ENCODE measurements at places on chromosomes 11 and 22.

GRCh38 chr11:122732342-122733315, 77.1 kb downstream of the UBASH3B start:
- no peak for DNase-seq

- no peak for DNase-seq
Measured at GRCh38 chr11:2778630-2779498, 79.1 kb upstream of the KCNQ1OT1 start.

DNA sequence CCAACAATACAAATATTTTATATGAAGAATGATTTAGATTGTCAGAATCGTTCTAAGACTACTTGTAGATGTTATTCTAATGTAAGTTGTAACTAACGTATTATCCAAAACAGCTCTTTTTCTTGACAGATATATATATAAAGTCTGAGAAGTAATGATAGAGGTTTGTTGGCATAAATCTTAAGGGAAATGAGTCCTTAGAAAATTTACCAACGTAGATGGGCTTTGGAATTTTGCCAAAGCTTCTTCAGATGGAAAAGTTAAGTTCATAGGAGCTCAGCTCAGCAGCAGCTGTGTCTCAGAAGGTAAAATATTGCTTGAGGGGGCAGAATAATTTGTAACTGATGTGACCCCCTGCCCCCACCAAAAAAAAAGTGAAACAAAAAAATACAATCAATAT, 66.7 kb downstream of the BID start:
- no peak for DNase-seq

- no peak for DNase-seq
Measured at GRCh38 chr11:15544353-15544752, 429.6 kb downstream of the INSC start.

DNA sequence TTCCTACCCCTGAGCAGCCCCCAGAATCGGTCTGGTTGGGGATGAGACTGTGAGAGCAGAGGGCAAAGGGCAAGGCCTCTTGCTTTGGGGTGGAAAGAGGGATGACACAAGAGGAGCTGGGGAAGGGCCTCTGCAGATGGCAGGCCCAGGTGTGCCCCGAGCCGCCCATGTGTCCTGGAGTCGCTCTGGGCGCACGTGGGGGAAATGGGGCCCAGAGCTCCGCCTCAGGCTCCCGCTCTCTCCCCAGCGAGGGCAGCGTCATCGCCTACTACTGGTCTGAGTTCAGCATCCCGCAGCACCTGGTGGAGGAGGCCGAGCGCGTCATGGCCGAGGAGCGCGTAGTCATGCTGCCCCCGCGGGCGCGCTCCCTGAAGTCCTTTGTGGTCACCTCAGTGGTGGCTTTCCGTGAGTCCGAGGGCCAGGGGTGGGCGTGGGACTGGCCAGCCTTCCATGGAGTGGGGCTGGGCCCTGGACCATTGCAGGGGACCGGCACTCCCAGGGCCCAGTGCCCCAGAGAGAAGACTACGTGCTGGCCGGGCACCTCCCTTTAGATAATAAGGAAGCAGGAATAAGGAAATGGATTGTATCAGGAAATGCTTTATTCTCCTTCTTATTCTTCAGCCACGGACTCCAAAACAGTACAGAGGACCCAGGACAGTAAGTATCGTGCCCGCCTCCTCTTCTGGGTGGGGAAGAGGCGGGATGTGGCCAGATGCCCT, 30.1 kb downstream of the ST14 start:
- DNase-seq = no peak

DNA sequence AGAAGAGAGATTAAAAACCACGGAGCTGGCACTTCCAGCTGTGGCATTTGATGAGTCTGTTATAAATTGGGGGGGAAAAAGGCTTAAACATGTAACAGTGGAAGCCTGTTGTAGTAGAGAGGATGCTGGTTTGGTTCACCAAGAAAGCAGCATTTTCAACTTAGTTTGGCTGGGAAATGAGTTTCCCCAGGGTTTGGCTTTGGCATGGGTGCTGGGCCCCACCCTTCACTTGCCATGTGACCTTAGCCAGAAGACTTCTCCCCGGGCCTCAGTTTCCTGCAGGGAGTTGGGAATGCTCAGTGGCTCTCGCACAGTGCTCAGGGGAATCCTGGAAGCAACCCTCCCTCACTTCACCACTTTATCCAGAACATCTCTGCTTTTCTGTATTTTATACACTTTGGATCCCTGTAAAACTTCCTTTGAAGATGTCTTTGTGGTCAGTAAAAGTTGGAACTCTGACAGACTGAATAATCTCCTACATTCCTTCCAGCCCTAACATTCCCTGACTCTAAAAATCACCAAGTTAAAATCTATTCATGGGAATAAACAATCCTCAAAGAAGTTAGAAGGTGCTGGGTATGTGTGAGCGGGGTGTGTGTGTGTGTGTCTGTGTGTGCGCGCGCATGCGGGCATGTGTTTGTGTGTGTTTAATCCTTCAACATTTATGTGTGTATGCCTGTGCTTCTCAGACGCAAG, 166.0 kb downstream of the TENM4 start:
- DNase-seq = no peak

- DNase-seq = no peak
Measured at GRCh38 chr22:29306175-29306834, at the start of gene GAS2L1. Gene GAS2L1 (plus strand): TSS chr22:29306650. CDS start chr22:29308106, 1,456 bp downstream.

DNA sequence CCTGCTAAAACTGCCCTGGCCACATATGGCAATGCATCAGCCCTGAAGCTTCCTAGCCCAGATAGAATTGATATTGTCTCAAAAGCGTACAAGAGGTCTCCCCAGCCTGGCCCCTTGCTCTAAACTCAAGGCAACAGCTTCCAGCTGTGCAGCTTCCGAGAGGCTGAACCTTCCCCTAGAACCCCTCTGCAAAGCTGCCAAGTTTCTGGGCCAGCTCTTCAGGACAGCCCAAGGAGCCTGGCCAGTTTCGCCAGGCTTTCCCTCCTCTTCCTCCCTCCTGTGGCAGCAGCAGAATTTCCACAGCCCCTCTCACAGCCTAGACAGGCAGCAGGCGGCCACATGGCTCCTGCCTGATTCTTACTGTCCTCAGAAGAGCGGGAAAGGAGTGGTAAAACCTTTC, 34.5 kb downstream of the NUMA1 start:
- no peak for DNase-seq

DNA sequence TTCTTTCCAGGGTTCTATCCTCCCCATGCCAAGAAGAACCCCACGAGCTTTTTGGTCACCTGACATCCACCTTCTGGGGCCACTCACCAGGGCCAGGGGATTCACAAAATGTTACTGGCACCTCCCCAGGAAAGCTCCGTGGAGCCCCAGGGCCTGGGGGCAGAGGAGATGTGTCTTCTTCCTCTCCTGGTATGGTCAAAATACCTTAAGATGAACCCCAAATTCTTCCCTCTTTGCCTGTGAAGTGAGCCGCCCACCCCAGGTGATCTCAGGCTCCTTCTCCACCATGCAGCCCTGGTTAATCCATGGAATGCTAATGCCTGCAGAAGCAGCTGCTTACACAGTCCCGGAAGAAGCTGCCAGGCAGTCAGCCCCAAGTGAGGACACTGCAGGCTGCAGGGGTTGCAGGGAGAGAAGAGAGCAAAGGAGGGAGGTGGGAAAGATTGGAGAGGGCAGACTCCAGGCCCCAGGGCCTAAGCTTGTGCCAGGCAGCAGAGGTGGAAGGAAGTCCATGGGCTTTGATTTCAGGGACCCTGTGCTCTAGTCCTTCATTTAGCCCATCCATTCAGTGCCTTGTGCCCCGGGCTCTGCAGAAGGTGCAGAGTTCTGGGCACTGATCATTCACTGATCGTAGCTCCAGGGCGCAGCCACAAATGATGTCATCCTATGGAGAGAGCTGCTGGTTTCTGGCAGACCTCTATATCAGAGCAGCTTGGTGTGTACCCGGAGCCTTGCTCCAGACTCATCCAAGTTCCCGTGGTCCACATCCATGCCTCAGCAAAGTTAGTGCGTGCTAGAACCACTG, 127.9 kb upstream of the NECTIN1 start:
- DNase-seq = no peak

GRCh38 chr11:44033856-44034255, 13.9 kb upstream of the ACCSL start:
- no peak for DNase-seq

DNA sequence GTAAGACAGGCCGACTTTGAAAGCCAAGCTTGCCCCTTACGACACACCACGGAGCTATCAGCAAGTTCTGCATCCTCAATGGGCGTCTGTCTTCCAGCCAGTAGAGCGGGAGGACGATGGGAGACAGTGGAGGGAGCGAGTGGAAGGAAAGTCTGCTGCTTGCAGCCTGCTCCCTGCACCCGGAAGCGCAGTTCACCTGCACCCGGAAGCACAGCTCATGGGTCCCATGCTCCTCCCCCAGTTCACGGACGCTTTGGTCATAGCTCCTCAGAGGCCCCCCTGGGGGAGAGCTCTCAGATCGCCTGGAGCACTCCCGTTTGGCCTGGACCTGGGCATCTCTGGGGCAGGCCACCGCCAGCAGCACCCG, 51.3 kb downstream of the FBLN1 start:
- DNase-seq = no peak

GRCh38 chr11:120318906-120319305, 6.2 kb upstream of the TLCD5 start:
- DNase-seq = no peak

GRCh38 chr11:73759610-73760134, 1.2 kb downstream of the RAB6A start:
- no peak for DNase-seq

DNA sequence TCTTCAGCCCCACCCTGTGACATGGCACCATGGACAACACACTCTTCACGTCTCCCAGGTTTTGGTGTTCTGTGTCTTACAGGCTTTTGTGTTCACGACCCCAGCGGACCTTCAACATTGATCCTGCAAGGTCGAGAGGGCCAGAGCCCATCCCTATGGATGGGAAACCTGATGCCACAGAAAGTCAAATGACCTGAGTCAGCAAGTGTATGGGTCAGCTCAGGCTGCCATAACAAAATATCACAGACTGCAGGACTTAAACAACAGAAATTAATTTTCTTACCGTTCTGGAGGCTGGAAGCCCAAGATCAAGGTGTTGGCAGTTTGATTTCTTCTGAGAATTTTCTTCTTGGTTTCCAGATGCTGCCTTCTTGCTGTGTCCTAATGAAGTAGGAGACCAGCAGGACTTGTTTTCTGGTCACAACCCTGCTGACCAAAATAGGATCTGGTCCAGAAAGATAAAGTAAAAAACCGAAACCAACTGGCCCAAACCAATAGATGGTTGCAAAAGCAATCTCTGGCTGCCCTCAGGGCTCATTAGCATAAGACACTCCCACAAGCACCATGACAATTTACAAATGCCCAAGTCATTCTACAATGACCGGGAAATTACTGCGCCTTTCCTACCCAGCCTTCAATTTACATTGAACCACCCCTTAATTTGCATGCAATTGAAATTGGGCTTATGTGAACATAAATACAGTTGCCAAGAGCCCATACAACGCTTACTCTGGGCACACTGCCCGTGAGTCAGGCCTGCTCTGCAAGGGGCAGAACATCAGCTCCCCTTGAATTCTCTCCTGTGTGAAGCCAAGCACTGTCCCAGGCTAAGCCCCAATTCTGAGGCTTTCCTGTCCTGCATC, 113.9 kb downstream of the RPS6KA4 start:
- DNase-seq = no peak

DNA sequence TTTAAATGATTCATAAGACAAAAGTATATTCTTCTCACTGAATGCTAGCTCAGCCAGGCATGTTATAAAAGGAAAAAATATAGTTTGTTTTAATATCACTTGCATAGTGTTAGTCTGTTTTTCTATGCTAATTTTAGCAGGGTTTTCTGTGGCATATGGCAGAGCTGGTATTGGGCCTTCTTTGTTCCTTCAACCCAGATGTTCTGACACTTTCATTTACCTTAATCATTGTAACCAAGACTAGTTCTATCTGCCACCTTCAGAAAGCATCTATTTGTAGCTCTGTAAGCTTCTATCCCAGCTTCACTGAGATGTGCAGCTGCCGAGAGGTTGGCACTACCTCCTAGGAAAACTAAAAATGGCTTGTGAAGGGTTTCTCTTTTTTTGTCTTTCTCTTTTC, 338.7 kb downstream of the GUCY1A2 start:
- no peak for DNase-seq

GRCh38 chr11:12801976-12802375, 127.8 kb downstream of the TEAD1 start:
- no peak for DNase-seq

DNA sequence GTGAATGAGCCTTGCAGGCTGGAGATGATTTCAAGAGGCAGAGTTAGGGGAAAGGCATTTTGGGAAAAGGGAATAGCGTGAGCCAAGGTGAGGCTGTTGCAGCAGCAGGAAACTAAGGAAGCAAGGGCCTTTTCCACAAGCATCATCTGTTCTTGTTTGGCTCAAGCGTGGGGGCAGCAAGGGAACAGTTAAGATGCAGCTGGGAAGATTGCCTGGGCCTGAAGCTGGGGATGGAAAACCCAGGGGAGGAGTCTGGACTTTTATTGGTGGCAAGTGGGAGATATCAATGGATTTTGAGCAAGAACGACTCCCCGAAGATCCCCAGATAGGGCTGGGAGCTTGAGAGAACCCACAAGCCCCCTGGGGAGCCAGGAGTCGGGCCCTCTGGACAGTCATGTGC, 27.3 kb upstream of the PICK1 start:
- no peak for DNase-seq

DNA sequence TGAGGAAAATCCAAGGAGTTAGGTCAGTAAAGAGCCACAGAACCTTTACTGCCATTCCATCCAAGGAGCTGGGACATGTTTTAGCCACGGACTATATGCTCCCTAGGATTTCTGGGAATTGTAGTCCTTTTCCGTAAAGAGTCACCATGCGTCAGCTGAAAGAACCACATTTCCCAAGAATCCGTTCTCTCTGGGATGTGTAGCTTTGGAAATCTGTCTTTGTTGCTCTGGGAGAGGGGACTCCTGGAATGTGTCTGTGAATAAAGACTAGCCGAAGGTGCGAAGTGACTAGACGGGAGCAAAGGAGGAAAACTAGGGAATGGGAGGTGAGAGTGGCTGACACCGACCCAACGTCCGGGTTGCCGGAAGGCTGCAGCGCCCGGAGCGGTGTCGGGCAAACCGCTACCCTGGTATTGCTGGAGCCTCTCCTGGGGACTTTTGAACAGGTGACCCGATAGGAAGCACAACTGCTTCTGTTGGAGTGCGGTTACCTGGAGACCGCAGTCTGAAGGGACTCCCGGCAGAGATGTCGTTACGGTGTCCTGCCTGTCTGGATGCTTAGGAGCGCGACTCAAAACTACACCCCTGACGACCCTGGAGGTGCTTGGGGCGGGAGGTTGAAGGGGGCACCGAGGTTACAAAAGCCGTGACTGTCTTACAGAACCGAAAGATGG, at the start of gene IFTAP:
Gene IFTAP, plus strand, starts transcription at position 187 of the 674 bp plus-strand sequence. CDS start 15,602 bp downstream, outside the sequence.
- DNase-seq = no peak

Data from activated CD8-positive, alpha-beta memory T cell treated with anti-CD3 and anti-CD28 coated beads for 4 hours (primary cell).